NCI-H748 treated with DMSO at 0.1 percent for 48 hours (cell line): ENCODE measurements at places on chromosomes 5 and 9.

GRCh38 chr5:126680191-126680817 lies 79.6 kb downstream of the PHAX start:
- no peak for DNase-seq

- DNase-seq: no peak
Measured at GRCh38 chr9:4038182-4038723, 261.6 kb downstream of the GLIS3 start.

- no peak for DNase-seq
Measured at GRCh38 chr5:177557041-177557647, 2.8 kb upstream of the FAM193B start.

GRCh38 chr9:92726971-92727715 lies 37.5 kb downstream of the BICD2 start:
- DNase-seq: no peak

DNA sequence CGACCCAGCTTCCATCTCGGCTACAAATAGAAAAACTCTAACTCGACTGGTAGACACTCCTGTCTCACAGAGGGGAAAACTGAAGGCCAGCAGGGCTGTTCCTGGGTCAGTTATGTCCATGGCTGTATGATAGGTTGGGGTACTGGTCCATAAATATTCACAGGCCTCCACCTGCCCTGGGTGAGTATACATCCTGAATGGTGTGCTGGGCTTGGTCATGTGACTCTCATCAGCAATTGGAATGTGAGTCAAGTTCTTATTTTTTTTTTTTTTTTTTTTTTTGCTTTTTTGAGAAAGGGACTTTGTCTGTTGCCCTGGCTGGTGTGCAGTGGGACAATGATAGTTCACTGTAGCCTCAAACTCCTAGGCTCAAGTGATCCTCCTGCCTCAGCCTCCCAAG lies 58.3 kb upstream of the NEK6 start:
- DNase-seq: no peak

- DNase-seq: no peak
Measured at GRCh38 chr9:92618633-92619225, 51.2 kb downstream of the IPPK start.

- no peak for DNase-seq
Measured at GRCh38 chr5:84260939-84261338, 123.7 kb downstream of the EDIL3 start.

DNA sequence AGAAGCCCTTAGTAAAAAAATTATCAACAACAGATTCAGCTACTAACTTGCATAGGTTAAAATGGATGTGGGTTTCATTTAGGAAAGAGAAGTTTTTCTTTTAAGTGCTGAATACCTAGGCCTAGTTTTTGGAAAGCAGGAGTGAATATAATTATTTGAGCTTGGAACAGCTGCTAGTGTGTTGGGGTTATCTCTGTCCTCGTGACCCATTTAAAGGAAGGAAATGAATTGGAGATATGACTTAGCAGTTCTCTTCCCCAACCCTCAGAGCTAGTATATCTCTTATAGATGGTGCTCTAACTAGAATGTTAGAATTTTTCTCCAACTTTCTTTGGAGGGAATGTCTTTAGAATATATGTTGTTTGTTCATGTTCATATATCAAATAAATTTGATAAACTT lies 38.6 kb downstream of the ZNF366 start:
- no peak for DNase-seq

- no peak for DNase-seq
Measured at GRCh38 chr5:124948754-124949275, 202.4 kb upstream of the ZNF608 start.

GRCh38 chr9:99210572-99210971 lies 11.2 kb downstream of the ALG2 start:
- DNase-seq: no peak

DNA sequence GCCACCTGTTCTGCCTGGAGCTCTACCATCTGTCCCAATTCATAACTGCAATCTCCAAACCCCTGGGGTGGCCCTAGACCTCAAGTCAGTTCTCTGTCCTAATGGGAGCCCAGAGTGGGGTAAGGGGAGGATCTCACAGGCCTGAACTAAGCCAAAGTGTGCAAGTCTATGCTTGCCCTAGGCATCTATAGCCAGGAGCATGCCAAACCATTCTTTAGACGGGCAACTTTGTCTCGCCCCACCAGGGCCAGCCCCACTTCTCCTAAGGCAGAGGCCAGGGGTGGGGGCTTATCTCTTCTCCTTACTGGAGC lies 3.3 kb downstream of the ACSL6 start:
- no peak for DNase-seq

- no peak for DNase-seq
Measured at GRCh38 chr5:81069990-81070389, 109.8 kb downstream of the RASGRF2 start.

- DNase-seq: no peak
Measured at GRCh38 chr5:157518963-157519362, 56.6 kb downstream of the ADAM19 start.

- DNase-seq: no peak
Measured at GRCh38 chr5:153632748-153633290, 142.3 kb downstream of the GRIA1 start.

DNA sequence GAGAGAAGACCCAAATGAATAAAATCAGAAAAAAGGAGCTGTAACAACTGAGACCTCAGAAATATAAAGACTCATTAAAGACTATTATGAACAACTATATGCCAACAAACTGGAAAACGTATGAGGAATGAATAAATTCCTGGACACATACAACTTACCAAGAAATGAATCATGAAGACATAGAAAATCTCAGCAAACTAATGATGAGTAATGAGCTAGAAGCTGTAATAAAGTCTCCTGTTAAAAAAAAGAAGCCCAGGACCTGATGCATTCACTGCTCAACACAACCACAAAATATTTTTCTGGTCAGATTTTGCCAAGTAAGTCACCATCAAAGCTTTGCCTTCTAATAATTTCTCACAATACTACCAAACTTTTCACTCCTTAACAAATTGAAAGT lies 666.7 kb downstream of the LRRC70 start:
- DNase-seq: no peak

GRCh38 chr9:120730654-120731514 lies 16.6 kb upstream of the MEGF9 start:
- DNase-seq: no peak

- no peak for DNase-seq
Measured at GRCh38 chr5:68930139-68930538, 163.7 kb upstream of the SLC30A5 start.

- DNase-seq: no peak
Measured at GRCh38 chr5:132915681-132916080, 42.2 kb downstream of the LEAP2 start.

GRCh38 chr5:177132136-177133095 lies 1.2 kb upstream of the NSD1 start:
- DNase-seq: no peak

- no peak for DNase-seq
Measured at GRCh38 chr5:94276751-94277150, 341.7 kb downstream of the KIAA0825 start.

GRCh38 chr5:138725153-138725817 lies 27.9 kb upstream of the CTNNA1 start:
- peak; percentile 54 for DNase-seq

DNA sequence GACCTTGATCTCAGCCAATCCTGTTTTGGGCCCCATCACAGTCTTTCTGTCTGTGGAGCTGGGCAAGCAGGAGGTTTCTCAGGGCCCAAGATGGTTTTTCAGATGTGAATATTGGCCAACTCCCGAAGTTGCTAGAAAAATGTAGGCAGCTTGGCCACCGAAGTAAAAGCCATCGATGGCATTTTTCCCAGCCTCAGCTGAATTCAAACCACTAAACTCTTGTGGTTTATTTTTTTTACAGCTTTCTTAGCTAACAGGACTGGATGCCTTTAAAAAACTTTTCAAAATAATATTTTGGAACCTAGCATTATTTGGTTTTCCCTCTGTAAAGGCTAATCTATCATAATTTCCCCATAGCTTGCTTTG lies 102.5 kb upstream of the ERCC6L2 start:
- no peak for DNase-seq
